Fibroblast of skin of abdomen (primary cell): ENCODE measurements at places on chromosomes 5 and 9.

DNA sequence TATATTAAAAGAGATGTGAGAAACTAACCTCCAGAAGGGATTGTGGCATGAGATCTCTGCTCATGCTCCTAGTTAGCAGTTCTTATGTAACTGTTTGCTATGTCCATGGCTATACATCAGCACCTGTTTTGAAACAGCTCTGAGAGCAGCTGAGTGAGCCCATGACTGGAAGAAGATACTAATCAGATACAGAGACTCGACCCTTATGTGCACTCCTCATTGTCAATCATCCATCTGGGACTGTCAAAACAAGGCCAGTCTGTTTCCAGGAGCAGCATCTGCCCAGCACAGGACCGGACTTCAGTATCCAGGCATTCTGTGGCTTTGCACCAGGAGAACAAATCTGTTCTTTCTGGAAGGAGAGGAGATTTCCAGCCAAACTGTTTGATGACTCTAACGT lies 77.7 kb downstream of the EFNA5 start:
- no peak for DNase-seq

DNA sequence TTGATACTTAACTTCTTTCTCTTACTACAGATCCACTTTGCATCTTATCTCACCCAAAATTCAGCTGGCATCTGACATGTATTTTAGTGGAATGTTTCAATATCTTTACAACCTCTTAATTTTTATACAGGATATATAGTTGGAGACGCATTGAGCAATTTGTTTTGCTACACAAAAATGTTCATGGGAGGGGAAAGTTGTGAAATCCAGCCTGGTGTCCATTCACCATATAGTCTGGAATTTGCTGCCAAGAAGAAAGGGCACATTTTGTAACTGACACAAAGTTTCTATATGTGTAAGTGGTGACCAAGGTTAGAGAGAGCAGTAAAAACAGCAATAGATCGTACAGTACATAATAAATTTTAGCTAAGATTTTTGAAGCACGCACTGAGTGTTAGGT lies 14.0 kb upstream of the CHD1 start:
- no peak for DNase-seq

GRCh38 chr5:173139631-173140030 lies 4.7 kb upstream of the BNIP1 start:
- DNase-seq: no peak

DNA sequence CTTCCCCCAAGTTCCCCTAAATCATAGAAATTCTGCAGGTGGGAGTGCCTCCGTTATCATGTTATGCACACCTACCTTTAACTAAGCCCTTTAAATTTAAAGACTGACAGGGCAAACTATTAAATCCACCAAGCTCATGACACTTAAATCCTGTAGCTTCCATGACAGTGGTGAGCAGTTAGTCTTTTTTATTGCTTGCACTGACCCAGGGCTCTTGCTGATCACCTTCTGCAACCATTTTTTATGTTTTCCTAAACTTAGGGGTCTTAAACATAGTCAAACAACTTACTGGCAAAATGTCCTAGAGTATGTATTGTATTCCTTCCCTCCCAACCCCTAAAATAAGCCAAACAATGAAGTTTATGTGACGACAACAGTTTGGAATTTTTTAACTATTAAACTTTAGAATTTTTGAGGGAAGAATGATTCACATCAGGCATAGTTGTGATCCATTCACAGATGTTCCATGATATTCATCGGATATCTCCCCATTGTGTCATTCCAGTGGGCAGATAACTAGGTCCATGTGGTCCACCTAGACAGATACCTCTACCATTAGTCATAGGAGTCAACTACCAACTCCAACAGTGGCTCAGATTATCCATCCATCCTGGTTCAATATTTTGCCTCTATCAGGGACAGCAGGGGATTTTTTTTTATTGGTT lies 283.1 kb downstream of the ADAMTS6 start:
- DNase-seq: peak; percentile 99

DNA sequence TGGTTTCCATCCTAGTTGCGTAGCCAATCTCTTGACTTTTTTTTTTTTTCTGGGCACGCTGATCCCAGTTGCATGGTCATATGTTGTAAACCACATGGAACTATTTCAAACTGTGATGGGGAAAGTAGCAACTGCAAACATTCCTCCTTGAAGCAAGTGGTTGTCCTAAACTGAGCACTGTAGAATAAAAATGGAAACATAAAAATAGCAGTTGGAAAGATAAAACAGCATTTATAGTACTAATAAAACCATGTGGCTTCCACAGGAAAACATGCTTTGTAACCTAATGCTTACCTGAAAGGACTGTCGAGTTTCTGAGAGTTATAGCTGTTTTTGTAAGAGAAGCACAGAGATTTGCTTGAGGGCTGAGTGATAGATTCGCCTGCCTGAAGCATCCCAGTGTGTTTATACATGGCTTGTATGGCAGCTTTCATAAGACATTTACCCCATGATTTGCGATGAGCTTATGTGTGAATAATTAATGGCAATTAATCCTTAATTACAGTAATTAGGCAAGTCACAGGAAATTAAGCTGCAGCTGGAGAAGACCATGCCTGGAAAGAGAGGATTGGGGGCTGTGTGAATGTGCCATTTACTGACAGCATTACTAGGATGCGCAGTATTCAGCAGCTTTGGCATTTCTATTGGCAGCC lies 136.5 kb downstream of the PBX3 start:
- no peak for DNase-seq

DNA sequence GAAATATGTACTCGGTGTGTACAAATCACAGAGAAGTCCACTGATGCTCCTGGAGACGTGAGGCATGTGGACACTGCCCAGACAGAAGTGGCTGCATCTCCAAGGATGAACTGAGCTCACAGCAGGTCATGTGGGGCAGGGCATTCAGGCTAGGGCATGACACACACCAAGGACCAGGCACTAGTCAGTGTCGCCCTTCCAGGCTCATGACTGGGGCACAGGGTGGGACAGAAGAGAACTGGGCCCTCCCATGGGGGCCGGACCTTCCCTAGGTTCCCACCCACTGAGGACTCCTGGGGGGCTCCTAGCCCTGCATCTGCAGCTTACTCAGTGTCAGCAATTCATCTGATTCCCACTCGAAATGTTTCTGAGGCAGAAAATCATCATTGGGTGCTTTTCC lies 256.8 kb upstream of the IRX4 start:
- no peak for DNase-seq

GRCh38 chr9:82129708-82130107 lies 141.1 kb downstream of the SPATA31D1 start:
- no peak for DNase-seq

- DNase-seq: peak; percentile 78
Measured at GRCh38 chr9:99181621-99182020, 40.1 kb downstream of the ALG2 start.

DNA sequence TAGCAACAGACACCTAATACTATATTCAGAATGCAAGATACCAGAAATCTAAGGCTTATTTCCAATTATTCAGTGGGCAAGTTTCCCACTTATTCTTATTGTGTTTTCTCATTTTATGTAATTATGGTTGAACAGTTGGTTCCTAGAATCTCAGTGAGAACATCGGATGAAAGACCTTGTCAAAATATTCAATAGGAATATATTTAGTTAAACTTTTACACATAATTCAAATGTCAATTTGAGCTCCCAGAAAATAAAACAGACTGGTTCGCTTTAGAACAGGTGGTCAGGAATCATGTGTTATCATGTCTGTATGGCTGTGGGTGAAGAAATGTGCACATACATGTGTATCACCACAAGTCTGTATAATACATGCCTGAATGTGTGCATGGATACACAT lies 447.8 kb downstream of the MED10 start:
- no peak for DNase-seq

GRCh38 chr5:52077941-52078815 lies 694.9 kb downstream of the ISL1 start:
- DNase-seq: no peak

- DNase-seq: no peak
Measured at GRCh38 chr9:93572636-93573515, 3.5 kb upstream of the PHF2 start.

DNA sequence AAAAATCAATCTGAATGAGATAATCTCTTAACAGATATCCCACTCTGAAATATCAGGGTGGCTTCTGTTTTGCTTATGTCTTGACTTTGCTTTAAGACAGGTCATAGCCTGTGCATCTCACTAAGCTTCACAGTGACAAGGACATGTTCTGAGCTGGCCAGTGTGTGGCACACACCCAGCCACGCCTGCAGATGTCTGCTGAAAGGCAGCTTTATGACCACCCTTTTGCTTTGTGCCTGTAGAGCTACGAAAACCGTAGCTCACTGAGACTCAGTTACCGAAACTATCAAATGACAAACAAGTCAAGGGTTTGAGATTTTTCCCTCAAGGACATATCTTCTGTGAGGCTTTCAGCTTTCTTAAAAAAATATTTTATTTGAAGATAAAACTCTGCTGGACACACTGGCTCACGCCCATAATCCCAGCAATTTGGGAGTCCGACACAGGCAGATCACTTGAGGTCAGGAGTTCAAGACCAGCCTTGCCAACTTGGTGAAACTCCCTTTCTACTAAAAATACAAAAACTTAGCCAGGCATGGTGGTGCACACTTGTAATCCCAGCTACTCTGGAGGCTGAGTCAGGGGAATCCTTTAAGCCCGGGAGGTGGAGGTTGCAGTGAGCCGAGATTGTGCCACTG lies 233.2 kb downstream of the SPATA31A1 start:
- no peak for DNase-seq

DNA sequence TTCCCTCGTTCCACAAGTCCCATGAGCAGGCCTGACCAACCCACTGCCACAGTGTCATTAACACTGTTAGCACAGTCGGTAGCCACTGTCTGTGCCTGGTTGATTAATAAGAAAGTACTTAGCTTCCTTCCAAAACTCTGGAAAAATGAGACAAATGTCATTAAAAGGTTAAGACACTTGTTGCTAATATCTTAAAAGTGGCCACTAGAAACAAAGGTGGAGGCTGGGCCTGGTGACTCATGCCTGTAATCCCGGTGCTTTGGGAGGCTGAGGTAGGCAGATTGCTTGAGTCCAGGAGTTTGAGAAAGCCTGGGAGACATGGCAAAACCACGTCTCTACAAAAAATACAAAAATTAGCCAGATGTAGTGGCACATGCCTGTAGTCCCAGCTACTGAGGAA lies 194.0 kb downstream of the PDZD2 start:
- DNase-seq: no peak

DNA sequence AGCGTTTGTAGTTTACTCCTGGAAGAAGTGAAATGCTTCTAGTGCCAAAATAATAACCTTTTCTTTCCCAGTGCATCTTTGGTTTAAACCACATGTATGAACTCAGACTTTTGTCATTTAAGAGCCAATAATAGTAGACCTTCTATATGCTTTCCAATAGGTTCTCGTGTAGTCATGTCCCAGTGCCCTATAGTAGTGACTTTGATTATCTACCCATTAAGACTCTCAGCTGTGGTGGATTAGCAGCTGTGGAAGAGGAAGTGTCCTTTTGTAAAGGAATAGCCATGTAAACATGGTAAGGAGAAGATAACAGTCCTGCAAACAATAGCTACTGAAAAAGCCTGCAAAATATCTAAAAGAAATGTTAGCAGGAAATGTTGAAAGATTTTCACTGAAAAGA lies 765.3 kb downstream of the MTRR start:
- DNase-seq: no peak

DNA sequence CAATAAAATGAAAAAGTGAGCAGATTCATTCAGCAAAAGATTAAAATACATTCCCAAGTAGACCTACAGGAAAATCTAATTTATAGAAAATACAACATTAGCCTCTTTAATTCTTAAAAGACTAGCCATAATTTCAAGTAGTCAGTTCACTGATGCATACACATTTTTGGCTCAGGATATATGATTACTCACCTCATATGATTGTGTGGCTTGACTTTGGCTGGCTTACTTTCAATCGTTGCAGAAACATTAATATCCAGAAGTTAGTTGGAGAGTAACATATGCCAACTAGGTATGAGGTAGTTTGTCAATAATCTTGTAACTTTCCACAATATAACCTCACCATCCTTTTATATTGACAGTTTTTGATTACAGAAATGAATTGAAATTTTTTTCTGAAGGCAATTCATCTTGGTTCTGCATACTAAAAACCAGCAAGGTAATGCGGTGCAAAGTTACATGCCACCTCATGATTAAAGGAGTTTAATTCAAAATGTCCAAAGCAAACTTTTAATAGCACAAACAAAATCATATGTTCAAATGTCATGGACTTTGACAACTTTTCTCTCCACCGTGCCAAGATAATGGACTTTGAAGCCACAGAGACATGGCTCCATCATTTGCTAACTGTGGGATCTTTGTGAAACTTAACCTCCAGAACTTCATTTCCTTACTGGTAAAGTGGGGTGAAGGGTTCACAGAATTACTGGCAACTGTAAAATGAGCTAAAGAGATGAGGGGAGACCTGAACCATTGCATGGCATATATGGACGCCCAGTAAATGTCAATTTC lies 76.6 kb upstream of the PAM start:
- DNase-seq: peak; percentile 83

DNA sequence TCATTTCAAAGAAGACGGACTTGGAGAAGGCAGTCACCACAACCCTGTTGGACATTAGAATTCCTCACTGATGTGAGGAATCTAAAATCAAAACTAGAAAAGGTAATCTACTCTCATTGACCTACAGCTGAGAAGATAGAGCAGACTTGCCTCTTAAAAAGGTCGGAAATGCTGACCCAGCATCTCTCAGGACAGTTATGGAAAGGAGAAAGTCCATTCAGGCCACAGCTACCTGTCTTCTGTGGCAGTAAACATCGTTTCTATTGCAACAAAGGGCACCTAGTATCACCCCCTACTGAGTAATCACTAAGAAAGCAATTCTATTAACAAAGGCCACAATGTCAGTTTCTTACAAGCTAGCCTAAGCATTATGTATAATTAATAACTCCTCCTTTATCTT lies 601.7 kb downstream of the PRELID2 start:
- no peak for DNase-seq

DNA sequence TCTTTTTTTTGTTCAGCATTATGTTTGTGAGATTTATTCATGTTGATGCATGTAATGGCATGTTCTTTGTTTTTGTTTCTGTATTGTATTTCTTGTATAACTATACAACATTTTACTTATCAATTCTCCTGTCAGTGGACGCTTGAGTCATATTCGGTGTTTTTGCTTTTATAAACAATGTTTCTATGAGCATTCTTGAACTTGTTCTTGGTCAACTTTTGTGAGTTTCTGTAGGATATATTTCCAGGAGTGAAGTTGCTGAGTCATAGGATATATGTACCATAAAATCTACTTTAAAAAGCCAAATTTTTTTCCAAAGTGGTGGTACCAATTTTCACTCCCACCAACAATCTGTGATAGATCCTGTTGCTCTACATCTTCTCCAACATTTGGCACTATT lies 104.8 kb downstream of the VCAN start:
- DNase-seq: no peak
